ENCODE measurements at places on chromosomes 3 and 15.

DNA sequence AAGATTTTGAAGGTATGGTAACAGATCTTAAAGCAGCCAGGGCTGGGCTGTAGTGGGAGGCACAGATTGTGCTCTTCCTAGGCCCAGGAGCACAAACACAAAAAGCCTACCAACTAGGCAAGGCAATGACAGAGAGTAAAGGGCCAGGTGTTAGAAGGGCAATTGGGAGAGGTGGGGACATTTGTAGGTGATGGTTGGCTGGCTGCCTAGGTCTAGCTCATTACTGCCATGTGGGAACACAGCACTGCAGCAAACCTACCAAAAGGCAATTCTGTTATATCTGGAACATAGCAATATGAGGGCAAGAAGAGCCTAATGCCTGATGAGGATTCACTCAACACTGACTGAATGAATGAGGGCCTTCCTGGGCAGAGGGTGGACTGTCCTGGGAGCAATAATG lies 30.4 kb downstream of the ARHGEF3 start:
- no peak for DNase-seq

DNA sequence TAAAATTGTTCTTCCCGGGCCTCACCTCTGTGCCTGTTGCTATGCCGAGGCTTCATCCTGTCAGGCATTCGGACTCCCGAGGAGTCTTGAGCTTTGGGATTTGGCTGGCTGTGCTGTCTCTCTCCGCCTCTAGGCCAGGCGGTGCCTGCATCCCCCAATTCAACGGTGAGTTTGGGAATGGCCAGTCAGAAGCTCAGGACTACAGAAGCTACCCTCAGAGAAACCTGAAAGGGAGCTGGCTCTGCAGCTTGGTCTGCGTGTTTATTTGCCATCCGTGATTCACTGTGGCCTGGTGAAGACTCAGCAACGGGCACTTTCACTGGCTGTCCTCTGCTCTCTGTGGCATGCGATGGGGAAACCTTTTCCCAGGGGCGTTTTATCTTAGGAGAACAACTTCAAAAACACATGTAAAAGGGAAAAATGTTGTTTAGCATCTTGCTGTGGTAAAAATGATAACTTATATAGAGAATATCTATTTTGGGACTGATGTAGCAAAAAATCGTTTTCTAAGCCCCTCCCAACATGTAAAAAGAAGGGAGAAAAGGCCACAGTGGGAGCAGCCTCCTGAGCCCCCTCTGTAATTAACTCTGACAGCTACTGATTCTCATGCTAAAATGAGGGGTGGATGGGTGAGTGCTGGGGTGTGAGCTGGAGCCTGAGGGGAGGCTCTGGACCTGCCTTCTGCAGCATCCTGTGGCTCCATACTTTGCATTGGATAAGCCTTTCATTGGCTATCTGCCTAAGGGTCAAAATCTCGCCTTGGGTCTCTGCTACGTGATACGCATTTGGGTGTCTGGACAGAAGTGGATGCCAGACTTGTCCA lies 103.4 kb upstream of the KLHL25 start:
- DNase-seq: no peak

DNA sequence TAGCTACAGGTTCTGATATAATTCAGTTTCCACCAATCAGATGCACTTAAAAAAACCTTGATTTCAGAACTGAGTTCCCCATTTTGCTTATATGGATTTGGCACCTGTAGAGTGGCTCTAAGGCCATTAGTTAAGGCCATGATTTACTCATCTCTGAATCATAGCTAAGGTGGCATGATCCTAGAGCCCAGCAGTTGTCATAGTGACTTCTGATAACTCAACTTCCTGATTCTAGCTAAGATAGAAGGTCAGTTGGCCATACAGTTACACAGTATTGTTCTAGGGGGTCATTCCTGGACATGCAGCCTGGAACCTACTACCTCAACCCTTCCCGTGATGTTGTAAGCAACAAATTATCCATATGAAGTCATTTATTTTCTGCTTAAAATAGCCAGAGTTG lies 15.9 kb upstream of the TMEM87A start:
- no peak for DNase-seq

GRCh38 chr3:45414823-45415222 lies 26.4 kb downstream of the LARS2 start:
- peak; percentile 12 for DNase-seq

- DNase-seq: peak; percentile 85
Measured at GRCh38 chr3:138914870-138915502, 32.0 kb downstream of the FOXL2 start.

DNA sequence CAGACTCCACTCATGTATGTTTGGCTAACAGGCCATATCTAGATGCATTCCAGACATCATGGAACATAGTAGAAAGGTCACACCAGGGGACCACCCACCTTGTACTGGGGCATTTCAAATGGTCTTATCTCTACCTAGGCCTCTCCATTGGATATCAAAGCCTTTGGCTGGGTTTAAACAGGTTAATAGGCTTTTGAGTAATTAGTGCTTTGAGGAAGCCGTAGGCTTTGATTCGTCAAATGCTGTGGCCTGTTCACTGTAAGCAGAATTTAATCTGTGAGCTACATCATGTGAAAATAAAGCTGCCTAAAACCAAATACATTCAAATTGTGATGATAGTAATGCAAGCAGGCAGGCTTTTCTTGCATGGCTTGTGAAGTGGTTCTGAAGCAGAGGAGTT lies 129.5 kb downstream of the ST8SIA2 start:
- no peak for DNase-seq

- DNase-seq: no peak
Measured at GRCh38 chr3:135487261-135487660, 478.3 kb upstream of the PPP2R3A start.

GRCh38 chr3:20043396-20043795 lies 3.1 kb downstream of the KAT2B start:
- no peak for DNase-seq

DNA sequence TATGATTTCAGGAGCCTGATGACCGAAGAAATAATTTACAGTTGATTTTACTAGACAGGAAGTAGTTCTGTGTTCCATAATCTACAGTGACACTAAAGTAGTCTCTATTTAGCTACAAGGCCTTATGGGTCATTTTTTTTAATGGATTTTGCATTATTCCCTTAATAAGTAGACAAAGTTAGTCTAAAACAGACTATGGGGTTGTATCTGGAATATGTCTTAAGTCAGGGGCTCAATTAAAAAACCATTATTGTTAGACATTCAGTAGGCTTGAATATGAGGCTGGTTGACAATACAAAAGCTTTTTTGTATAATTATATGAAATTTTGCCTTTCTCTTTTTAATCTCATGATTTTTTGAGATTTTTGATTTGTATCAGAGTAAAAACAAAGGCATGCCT lies 820.0 kb upstream of the SEMA6D start:
- no peak for DNase-seq

DNA sequence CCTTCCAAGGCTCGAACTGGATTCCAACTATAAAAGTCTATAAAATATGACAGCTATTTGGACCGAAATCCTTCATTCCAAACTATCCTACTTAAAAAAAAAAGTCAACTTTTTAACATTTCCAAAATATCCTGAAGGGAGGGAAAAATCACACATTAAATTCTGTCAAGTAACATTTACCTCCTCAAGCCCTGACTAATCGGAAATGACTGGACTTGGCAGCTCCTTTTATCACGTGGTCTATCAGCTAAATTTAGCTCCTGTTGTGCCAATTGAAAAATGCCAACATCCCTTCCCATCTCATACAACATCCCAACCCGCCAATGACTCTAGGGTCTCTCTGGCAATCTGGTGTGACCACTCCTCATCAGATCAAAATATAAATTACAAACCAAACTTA lies 297.9 kb downstream of the FHIT start:
- DNase-seq: no peak

DNA sequence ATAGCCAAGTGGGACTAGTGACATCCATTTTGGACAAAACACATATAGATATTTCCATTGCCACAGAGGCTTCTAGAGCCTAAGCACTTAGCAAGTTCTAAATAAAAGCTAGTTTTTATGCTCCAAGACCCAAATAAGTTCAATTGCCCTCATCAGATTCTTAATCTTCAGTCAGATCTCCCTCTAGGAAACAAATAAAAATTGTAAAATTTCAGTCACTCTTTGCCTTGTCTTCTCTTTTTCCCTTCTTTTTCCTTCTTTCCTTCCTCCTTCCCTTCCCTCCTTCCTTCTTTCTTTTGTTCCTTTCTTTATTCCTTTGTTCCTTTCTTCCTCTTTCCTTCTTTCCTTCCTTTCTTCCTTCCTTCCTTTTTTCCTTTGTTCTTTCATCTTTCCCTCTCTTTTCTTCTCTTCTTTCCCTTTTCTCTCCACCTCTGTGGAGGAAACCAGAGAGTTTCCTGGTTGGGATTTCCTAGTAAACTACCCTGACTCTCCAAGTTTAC lies 68.8 kb upstream of the GADL1 start:
- no peak for DNase-seq

GRCh38 chr3:169759256-169759655 lies 5.6 kb downstream of the TERC start:
- no peak for DNase-seq

DNA sequence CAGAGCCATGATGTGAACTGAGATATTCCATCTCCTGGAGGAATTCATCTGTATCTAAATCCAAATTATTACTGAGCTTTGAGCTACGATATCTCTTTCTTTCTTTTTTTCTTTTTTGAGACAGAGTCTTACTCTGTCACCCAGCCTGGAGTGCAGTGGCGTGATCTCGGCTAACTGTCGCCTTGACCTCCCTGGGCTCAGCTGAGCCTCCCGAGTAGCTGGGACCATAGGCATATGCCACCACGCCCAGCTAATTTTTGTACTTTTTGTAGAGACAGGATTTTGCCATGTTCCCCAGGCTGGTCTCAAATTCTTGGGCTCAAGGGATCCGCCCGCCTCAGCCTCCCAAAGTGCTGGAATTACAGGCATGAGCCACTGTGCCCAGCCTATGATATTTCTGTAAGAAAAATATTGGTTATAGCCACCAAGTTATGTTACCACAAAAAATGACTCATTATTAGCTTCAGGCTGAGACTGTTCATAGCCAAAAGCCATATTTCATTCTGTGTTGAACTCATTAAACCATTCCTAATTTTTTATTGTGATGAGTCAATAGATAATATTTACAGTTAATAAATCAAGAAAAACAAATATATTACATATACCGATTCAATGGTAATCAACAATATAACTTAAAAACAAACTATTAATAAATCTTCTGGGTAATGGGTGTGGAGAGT lies 27.1 kb upstream of the SLC30A4 start:
- no peak for DNase-seq

DNA sequence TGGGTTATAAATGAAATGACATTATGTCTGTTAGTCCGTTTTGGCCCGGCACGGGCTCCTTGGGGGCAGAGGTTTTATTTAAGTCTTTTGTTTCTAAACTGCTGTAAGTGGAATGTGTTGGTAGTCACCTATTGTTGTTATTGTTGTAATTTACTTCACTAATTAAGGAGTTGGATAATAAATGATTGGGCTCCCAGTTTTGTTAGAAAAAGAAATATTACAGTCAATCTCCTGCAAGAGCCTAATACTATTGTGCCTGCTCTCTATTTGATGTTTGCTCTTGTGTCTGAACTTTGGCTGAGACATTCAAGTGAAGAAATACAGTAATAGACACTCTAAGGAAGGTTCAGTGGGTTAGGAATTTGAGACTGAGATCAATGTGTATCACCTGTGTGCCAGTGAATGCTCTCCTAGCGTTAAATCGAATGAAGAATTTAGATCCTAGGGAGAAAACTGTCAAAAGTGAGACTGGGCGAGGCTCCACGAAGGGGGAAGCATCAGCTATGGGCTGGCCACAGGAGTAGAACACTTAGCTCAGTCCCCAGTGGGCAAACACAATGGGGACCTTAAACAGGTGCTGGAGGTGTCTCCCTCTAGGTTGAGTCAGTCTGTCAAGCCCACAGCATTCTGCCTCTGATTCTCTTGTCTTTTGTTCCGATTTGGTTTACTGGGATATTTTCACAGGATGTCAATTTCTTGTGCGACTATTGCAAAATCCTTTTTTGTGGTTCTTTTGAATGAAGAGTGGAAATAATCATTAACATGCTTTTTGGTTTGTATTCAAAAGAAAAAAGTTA lies 1.2 kb downstream of the ROBO2 start:
- no peak for DNase-seq

DNA sequence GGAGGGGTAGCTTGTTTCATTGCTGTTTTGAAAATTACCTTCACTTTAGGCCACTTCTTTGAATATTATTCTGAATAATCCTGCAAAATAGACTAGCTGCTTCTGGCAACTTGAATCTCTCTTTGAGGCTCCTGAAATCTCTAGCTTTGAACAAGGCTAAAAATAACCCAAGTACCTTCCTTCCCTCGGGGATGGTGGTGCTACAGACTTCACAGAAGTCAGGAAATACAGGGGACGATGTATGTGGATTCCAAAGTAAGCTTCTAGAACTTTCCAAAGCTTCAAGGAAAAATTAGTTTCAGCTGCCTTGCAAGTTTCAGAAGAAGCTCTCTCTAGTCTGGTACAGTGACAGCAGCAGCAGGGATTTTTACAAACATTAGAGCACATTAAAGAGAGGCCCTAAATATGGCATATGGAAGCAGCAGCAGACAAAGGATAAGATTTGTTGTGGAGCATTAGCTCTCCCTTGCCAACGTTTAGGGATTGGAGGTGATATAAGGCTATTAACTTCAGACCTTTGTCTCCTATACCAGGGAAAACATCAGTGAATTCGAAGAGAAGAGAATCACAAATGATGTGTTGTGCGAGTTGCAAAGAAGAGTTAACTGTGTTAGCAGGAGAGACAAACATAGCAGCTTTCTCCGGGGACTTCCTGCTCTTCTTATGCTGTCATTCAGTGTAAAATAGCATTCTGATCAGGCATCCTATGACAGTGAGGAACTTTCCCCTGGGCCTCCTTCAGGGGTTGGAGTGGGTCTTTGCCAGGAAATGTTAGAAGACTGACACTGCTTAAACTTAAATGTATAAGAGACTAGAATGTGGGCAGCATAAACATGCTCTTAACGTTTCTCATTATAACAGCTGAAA lies 783.0 kb upstream of the ARPP21 start:
- no peak for DNase-seq

- no peak for DNase-seq
Measured at GRCh38 chr3:16595778-16596177, 9.4 kb downstream of the DAZL start.

DNA sequence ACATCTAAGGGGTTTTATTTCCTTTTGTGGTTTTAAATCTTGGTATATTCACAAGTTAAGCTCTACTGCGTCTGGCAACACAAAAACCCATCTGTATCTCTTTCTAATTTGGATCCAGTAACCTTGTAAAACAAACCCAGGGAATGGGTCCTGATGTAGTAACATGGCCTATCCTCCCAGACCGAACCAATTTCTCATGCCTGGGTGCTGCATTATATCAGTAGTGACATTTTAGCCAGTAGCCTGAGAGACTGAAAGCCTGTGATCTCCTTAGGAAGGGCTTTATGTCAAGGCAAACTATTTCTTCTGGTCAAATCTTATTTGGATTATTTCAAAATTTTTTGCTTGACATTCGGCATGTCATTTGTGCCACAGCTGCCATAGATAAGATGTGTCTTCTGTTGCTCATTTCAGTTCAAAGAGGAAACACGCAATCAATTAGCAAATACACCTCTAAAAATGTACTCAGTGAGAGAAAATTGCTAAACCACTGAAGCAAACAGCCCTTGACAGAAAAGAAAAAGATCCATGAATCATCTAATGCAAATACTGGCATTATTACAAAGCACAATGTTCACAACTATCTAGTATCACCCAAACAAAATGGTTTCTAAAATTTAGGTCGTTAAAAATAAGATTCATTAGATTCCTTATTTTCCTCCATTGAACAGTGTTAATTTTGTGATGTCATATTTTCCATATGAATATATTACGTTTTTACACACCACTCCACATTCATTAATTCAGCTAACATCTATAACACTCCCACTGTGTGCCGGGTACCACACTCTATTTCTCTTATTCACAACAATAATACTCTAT lies 4.0 kb downstream of the NPTN start:
- DNase-seq: no peak

- no peak for DNase-seq
Measured at GRCh38 chr15:57436166-57436565, 59.9 kb downstream of the CGNL1 start.

Measured in CMK (cell line).